Brain pericyte (primary cell): ENCODE measurements at places on chromosomes 4 and X.

GRCh38 chrX:110964786-110965185 lies 131.2 kb upstream of the PAK3 start:
- DNase-seq: no peak

DNA sequence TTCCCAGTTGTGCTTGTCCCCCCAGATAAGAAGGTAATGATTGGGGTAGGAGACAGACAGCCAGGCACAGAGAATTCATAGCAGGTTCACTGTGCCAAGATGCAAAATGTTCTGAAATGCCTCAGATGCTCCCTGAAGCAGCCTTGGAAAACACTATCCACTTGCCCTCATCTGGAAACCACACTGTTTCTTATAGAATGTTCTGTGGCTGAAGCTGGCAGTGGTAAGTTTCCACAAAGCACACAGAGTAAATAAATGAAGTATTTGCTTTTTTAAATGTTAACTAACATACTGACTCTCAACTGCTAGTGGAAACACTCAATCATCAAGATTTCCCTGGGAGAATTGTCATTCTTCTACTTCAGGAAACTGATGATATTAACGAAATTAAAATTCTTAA lies 311.4 kb downstream of the PRDM5 start:
- DNase-seq: no peak

DNA sequence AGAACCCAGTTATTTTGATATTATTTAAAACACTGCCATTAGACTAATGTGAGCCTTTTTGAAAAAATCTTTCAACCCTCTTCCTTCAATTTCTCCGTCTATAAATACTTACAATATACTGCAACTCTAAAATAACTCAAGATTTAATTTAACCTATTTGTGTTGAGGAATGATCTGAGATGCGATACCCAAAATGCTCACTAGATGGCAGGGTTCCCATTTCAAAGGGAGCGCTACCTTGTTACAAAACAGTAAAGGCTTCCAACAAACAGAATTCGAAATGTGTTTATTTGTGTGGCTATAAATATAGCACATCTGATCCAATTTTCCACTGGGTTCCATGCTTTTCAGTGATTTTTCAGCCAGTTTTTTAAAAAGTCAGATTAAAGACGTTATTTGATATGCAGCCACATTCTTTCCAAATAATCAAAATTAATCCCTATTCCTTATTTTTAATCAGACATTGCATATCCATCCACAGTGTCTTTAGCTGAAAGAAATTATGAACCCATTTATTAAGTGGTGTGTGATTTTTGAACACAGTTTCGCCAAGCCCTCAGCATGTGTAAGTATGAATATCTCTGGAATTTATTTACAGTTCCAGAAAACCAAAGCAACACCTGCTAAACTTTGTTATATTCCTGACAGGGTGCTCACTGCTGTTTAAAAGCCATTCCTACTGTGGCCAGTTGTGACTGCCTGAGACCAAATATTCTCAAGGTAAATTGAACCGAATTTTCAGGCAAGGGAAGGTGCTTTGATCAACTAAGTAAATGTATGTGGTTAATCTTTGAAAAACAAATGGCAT lies 668.0 kb upstream of the LCORL start:
- DNase-seq: peak; percentile 34

DNA sequence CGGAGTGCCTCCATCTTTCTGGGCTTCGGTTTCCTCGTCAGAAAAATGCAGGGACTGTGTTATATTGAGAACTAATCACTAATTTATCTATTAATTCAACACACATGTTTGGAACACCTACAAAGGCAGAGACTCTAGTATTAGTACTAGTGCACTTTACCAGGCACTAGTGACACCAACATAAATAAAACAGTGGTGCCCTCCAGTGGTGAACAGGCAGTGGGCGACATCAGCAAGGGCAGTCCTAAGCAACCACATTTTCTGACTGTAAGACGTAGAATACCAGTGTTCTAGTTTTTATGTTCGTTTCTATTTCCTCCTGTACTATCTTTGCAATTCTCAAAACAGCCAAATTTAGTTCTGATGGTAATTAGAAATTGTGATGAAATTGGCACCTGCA lies 69.1 kb upstream of the UCP1 start:
- DNase-seq: no peak

GRCh38 chrX:40008791-40009461 lies 88.8 kb downstream of the BCOR start:
- DNase-seq: no peak

DNA sequence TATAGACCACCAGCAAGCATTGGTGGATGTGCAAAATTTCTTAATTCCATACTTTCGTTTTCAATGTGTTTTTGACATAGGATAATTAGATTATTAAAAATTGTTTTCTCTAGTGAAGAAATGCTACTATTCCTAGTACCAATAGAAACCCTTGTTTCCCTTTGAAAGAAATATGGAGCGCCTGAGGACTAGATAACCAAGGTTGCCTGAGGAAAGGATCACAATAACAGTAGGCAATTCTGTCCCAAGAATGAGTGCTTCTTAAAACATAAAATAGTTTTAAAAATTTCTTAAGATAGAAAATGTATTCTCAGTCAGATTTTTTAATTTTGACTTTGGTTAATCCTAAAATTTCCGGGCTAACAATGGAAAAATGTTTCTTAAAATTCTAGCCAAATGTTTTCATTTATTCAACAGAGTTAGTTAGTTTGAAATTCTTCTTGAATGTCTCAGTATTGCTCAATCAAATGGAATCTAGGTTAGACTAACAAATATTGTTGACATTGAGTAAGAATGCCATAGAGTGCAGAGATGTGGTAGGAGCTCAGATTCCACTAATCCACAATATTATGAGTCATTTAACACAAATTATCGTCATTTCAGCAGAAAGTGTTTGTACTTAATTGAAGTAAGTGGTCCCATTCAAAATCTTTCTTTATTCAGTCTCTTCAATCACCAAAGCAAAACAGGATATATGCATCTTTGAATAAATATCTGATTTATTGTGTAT lies 666.0 kb downstream of the GRID2 start:
- DNase-seq: peak; percentile 43

DNA sequence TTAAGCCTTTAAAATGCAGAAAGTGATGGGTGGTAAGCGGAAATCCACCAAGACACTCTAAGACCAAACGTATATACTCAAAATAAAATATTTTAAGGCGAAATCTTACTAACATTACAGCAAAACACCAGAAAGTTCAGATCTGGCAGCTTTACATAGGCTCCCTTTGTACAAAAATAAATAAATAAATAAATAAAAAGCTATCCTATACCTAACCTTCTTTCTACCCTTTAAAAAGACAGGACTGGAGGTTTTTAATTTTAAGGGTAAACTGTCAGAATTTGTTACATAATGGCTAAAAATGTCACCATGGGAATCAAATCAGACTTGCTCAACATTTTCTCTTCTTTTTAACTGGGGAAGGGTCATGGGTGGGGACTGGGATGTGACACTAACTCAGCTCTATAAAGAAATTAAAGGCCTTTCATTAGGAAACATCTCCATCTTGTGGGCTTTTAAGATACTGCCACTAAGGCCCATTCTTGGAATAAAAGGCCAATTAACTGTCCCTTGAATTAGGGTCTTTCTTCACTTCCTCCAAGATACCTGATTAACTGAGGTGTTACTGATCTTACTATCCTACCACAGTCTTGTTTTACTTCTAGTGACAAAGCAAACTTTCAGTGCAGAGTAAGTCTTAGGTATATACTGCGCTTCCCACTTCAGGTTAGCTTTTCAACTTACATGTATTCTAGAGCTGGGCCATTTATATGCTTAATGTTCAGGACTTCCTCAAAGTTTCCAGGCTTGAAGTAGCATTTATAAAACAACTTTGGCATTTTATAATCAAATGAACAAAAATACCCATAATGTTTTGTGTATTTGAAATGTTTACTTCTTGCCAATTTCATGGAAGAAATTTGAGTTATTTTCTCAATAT lies 13.3 kb downstream of the HNRNPD start:
- DNase-seq: no peak

DNA sequence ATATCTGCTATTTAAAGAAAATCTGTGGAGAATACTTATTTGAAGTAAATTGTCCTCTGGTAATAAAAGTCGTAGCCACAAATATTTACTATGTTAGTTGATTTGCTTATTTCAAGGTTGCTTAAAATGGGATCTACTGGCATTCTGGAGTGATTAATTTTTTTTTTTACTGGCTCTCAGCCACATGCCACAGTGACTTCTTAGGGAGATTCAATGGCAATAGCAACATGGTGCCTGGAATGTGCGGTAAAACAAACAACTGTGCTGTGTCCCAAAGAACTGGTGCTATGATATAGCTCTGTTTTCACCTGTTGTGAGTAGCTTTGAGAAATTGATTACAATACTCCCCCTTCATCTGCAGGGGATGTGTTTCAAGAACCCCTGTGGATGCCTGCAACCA lies 324.3 kb downstream of the GPAT3 start:
- no peak for DNase-seq

DNA sequence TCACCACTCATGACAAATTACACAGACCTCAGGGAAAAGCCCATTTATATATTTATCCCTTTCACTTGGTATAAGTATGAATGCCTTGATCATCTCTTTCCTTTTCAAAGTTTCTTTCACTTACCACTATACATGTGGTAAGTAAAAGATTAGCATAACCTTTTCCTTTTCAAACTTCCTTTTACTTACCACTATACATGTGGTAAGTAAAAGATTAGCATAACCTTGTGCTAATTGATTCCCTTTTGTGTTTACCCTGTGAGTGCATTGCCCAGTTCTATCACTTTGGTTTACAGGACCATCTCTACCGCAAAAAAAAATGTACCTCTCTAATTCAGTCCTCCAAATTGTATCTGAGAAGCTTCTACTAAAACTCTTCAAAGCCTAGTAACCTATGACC lies 32.7 kb upstream of the TCEANC start:
- no peak for DNase-seq

- DNase-seq: no peak
Measured at GRCh38 chrX:331151-331824, 12.7 kb upstream of the GTPBP6 start.

GRCh38 chr4:109801895-109802319 lies at the start of gene CFI:
TSS of gene CFI (minus strand) at chr4:109801999. CDS start at chr4:109801971, 28 bp downstream.
- no peak for DNase-seq

- DNase-seq: no peak
Measured at GRCh38 chr4:183362916-183363542, 40.8 kb upstream of the CLDN24 start.

GRCh38 chr4:181261279-181261678 lies 981.9 kb upstream of the TENM3 start:
- DNase-seq: no peak

- peak; percentile 34 for DNase-seq
Measured at GRCh38 chr4:168408620-168409019, 71.7 kb downstream of the DDX60L start.

GRCh38 chrX:109770780-109771179 lies 37.7 kb upstream of the ACSL4 start:
- no peak for DNase-seq

- DNase-seq: no peak
Measured at GRCh38 chrX:3962511-3963311, 249.3 kb upstream of the PRKX start.

DNA sequence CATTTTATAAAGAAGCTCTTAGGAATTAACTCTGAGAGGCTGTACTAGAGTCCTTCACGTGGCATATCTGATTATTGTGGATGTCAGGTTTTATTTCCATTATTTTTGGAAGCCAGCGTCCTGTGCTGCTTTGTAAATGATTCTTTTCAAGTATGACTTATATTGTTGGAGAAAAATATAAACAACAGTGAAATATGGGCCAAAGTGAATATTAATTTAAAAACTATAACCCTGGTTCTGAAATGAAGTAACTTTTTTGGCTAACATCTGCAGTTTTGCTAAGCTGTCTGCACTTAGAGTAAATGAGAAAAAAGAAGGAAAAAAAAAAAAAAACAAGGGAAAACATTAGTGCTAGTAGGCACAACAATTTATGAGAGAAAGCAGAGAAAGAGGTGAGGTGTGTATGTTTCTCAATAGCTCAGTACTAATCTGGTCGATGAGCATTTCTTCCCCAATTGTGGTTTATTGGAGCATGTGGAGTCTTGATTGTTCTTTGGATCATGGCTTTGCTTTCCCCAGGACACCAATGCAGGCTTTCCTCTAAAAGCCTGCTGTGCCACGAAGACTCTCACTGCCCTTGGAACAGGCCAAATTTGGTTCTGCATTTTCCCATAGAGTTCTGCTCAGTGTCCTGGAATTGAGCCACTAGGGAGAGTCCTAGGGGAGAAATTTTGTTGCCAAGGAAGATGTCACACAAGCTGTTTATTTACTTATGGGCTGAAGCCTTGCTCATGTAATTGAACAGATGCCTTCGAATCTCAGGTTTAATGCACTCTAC lies 273.3 kb downstream of the DKK2 start:
- DNase-seq: no peak

- no peak for DNase-seq
Measured at GRCh38 chr4:38154681-38155588, 194.7 kb downstream of the PTTG2 start.

- DNase-seq: no peak
Measured at GRCh38 chr4:175351473-175351872, 433.3 kb downstream of the ADAM29 start.

DNA sequence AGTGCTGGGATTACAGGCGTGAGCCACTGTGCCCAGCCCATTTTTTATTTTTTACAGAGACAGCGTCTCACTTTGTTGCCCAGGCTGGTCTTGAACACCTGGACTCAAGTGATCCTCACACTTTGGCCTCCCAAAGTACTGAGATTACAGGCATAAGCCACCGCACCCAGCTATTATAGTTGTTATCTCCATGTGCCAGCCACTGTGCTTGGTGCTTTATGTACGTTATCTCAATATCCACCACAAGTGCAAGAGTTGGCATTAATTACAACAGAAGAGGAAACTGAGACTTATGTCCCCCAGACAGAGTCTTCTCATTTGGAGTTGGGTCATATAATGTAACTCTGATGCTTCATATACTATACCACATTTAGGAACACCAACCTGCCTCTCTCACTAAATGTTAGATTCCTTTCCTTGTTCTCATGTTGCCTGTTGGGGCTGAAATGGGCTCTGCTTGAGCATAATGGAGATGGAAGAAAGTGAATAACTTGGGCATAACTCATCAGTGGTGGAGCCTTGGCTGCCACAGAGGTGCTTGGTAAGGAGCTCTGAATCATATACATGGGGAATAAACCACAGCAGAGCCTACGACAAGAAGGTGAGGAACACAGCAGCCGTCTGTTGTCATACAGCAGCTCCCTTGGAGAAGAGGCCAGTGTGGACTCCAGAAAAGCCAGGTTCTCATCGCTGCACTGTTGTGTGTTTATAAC lies 84.3 kb downstream of the SPRY1 start:
- no peak for DNase-seq

DNA sequence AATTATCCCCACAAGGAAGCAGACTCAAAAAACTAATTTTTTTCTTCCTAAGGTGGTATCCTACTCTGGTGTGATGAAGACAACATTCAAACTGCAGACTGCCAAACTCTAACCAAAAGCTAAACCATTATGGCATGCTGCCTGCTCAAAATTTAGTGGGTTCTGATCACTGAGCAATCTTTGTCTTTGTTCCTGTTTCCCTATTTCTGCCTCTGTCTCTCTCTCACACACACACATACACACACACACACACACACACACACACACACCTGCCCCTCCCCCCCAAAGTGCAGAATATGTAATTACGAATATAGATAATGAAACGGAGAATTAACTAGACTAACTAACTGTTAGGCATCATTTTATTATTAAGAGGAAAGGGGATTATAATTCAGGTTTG lies 1278.6 kb downstream of the PCDH7 start:
- DNase-seq: no peak

- no peak for DNase-seq
Measured at GRCh38 chr4:113339430-113339813, 290.0 kb downstream of the ANK2 start.
